Stimulated activated CD8-positive, alpha-beta memory T cell treated with anti-CD3 and anti-CD28 coated beads, Interleukin-15, amount 100 ng/mL, for 4 hours (primary cell): ENCODE measurements at places on chromosomes 1 and 21.

DNA sequence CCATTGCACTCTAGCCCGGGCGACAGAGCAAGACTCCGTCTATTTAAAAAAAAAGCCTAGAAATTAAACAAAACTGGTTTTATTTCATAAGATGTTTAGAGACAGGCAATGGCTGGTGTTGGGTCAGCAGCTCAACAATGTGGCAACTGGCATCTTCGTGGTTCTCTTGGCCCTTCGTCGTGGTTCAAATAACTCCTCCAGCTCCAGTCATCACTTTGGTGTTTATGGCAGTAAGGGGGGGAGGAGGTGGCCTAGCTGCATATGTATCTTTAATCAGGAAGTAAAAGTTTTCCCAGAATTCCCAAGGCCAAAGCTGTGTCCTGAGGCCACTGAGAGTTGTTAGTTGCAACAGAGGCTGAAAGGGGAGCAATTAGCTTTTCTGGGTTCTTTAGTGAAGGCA, 13.0 kb upstream of the LTN1 start:
- DNase-seq: no peak

GRCh38 chr1:219066098-219066497, 107.6 kb upstream of the LYPLAL1 start:
- DNase-seq: no peak

- DNase-seq: no peak
Observed at GRCh38 chr1:33012165-33012564, 24.5 kb downstream of the AK2 start.

- DNase-seq: no peak
Observed at GRCh38 chr1:213415691-213416380, 364.8 kb downstream of the RPS6KC1 start.

GRCh38 chr1:15460708-15461095, 4.2 kb downstream of the CELA2A start:
- DNase-seq: no peak

DNA sequence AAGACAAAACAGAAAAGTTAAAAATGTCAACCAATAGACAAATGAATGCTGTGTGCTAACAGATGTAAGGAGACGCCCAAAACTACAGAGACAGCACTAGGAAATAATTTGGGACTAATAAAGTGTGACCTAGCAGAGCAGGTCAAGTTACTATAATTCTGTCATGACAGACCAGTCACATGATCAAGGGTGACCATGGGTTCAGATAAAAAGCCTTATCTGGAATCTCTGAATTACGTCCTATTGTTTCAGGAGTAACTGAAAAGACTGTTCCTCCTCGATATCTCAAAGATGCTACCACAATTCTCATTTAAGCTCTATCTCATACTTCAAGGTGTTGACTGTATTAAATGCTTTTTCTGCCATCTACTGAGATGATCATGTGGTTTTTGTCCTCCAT, 31.6 kb downstream of the PARP1 start:
- DNase-seq: no peak
